T-helper 9 cell (primary cell): ENCODE measurements at places on chromosomes 2 and 18.

GRCh38 chr18:34322365-34323289 is 97.9 kb upstream of the NOL4 start:
- no peak for DNase-seq

DNA sequence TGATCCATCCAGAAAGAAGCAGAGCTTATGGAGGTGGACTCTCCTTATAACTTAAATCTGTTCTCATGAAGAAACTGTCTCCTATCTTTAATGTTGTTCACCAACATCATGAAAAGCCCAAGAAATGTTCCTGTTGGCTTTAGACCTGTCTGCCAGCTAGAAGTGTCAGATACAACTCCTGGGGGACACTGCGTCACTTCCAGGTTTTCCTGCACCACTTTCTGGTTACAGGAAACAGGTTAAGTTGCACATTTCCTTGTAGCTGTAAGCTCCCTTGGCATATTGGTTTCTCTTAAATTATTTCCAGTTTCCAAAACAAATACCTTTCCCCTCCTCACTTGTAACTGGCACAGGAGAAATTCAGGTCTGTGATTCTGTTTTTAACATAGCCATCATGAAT is 2.9 kb downstream of the CEP68 start:
- DNase-seq: no peak

- DNase-seq: no peak
These were observed 21.6 kb downstream of the TMEM18 start for GRCh38 chr2:655626-656025.

DNA sequence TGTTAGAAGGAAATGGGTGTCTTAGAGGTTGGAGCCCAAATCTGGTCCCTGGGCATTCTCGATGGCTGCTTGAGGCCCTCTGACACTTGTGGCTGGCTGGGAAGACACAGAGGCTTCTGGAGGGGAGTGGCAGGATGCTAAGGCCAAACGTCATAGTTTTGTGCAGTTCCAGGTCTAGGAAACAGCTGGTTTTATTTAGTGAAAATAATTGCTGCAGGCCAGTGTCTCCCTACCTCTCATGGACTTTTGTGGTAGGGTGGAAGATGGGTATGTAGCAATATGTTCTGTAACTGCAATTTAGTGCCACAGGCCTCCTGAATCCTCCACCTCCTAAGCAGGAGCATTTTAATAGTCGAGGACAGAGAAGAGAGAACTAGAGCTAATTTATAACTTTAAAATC is 32.2 kb upstream of the SPRED2 start:
- no peak for DNase-seq

DNA sequence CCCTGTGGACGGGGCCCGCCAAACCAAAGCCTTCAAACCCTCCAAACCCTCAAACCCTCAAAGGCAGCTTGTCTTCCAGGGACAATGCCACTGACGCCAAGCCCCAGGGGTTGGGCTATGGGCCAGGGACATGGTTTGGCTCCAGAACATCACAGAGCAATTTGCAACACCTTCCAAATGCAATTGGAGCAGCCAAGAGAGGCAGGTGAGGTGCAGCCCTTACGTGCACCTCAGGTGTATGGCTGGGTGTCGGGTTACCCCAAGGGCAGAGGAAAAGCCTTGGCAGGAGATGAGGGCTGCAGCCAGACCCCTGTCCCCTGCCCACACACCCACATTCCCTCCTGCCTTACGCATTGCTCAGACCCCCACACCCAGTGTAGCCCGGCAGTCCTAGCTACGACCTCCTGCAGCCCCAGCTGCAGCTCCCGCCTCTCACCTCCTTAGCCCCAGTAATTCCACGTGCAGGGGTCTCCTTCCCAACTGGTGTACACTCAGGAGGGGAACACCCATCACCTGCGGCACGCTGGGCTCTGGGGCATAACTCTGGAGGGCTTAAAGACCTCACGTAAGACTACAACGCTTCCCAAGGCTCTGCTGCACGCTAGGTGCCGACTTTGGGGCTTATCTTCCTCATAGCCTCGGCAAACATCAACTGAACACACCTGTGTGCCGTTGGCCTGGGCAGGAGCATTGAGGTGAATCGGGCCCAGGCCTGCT is 88.7 kb downstream of the TFCP2L1 start:
- no peak for DNase-seq

DNA sequence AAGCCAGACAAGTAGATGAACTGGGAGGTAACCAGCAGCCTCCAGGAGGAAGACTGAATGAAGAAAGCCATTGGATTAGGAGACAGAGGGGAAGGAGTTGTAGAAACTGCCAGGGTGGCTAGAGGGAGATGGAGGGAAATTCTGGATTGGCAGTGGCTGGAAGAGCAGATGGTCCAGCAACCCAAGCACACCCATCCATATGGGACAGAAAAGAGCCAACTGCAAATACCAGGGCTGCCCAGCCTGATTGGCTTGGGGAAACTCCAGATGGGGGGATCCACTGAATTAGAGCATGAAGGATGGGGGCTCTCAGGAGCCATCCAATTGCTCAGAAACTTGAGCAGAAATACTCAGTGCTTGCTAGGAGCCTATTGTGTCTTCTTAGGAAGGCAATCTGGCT is 173.5 kb upstream of the EPB41L3 start:
- DNase-seq: no peak

DNA sequence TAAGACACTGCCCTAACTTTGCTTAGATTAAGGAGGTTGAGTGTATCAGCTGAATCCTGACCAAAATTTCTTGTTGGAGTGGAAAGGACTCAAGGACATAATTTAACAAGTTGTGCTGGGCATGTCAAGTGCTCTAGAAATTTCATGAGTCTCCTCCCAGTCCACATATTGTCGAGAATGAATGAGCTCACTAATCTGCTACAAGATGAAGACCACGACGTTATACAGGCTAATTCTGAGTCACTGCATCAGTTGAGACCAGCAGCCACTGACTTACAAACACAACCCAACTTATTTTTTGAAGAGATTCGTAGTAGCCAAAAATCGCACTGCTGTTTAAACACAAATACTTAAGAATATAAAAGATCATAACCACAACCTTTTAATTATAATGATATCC is 28.7 kb upstream of the SLC8A1 start:
- no peak for DNase-seq

DNA sequence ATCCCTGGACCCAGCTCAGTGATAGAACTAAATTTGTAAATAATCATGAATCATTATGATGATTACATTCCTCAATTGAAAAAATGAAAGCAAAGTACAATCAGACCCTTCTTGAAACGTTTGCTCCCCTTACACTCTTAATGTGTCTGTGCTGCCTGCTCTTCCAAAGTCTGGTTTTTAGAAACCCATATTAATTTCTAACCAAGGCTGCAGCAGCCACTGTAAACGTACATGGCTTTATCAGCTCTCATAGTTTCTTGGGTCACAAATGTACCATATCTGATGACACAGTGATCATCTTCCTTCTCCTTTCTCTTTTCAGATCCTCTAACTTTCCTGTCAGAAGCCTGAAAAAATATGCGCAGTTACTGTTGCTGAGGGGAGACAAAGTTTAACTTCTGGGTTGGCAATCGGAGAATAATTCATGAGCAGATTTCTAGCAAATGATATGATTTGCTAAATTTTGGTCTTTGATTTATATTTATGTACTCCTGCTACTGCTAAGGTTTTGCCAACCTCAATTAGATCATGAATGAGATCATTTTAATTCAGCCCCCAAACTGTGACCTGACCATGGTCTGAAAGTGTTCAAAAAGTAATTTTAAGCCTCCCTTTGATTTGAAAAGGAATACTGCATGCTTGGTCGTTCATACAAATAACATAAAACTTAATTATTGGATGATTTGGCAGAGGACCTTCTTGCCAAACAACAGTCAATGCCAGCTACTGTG is 12.3 kb downstream of the ZEB2 start:
- no peak for DNase-seq

DNA sequence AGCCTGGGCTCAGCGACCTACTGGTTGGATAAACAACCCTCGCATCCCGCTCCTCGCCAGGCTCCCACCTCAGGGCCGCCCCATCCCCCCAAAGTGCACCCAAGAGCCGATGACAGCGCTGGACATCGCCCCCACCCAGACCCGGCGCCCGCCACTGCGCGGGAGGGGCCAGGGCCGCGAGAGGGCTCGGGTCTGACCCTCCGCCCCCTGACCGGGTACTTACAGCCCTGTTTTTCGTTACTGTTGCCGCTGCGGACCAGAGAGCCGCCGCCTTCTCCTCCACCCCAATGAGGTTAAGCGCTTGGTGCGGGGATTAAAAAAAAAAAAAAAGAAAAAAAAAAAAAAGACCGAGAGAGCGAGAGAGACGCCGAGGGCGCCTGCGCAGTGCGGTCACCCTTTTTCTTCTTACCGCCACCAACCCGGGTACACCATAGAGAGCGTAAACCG is at the start of gene CLASP1:
TSS of gene CLASP1 (minus strand) at position 314 of the 447 bp plus-strand sequence. CDS start 43,567 bp downstream, outside the sequence.
- DNase-seq: no peak

DNA sequence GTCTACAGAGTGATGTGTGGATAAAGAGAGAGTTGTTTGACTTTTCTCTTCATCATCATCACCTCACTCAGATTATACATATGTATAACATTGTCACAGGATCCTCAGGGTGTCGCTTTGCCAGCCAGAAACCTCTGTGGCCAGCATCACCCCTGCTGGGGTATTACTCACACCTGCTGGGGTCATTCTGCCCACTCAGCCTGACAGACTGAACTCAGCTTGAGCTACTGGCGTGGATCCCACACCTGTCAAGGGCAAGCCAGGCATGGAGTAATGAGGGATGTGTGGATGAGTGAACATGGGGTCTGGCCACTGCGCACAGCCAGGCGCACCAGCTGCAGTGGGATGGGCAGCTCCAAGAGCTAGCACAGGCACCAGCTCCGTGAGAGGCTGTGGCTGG is 870.6 kb downstream of the CBLN2 start:
- DNase-seq: no peak

GRCh38 chr18:57743008-57743407 is 60.1 kb downstream of the ATP8B1 start:
- DNase-seq: no peak

- DNase-seq: no peak
These were observed 35.5 kb downstream of the STAT1 start for GRCh38 chr2:190978389-190979053.

DNA sequence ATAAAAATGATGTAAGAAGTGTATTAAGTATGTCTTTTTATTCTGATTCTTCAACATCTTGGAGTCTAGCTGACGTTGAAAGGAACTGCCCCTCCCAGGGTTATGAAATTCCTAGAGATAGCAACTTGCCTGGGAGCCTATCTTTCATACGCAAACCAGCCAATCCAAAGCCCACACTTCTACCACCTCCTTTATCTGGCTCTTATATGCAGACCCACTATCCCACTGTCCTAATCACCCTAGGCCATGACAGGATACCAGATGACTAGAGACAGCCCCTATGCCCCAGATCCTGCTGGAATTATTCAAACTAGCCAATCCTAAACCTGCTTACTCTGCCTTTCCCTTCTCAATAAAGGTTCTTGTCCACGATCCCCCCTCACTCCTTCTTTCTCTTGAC is 11.8 kb upstream of the CDC42EP3 start:
- no peak for DNase-seq

- DNase-seq: no peak
These were observed 15.5 kb downstream of the PXDN start for GRCh38 chr2:1728821-1729220.

DNA sequence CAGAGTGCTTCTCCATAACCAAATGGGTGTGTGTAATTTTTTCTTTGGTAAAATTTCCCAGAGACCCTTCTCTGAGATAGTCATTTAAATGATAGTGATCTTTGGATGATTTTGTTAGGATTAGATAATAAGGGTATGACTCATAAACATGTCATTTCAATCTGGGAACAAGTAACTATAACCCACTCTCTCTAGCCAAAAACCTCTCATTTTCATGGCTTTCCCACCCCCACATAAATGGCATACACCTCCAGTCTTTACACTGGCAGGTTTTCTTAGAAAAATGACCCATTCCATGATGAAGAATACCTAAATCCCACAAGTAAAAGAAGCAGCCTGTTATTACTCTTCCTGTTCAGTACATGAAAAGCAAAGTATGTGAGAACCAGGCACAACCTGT is 572.0 kb upstream of the ZEB2 start:
- no peak for DNase-seq

GRCh38 chr18:79553696-79554095 is 125.9 kb upstream of the CTDP1 start:
- DNase-seq: no peak

DNA sequence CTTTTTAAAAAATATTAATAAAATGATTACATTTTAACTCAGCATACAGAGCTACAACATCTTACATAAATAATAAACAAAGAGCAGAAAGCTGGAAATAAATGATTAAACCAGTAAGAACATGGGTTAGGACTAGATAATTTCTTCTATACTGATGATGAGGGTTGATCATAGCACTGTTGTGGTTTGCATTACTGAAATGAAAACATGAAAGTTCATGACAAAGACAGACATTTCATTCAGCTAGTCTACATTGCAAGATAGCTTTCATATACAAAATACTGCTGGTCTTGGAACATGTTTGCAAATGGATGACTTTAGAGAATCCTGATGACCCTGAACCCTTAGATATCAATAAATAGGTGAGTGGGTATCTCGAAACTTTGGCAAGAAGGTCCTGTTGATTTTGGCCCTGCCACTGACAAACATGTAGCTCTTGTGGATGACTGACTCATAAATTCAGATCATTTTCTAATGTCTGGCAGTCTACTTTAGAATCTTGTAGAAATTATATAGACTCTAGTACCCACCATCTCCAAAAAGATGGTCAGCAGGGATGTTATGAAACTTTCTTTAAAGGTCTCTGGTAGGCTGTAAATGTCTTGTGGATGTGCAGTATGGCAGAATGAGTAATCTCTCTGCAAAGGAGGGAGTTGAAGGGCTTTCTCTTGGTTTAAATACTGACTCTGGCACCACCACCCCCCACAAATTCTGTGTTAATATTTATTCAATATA is 15.5 kb upstream of the CDC42EP3 start:
- no peak for DNase-seq

GRCh38 chr2:231682603-231683291 is 25.6 kb upstream of the PTMA start:
- no peak for DNase-seq
